ENCODE measurements at places on chromosomes 6 and 20. TPM values are rescaled to one million over a fixed set of nuclear protein-coding genes. Genes with fewer than 3 reads are reported as not detected.

The SALL4 gene
- total RNA-seq, result 0.92 TPM

The ZNF337 gene
- total RNA-seq, result 16.6 TPM

- peaks cover 24% of the 10 kb centered on the region for H3K4me1 ChIP-seq
- H3K27me3 ChIP-seq, result no peaks in the 10 kb centered on the region
- no peak for DNase-seq
- H3K27ac ChIP-seq, result peak overlapping the region; percentile 33
- H3K4me3 ChIP-seq, result no peak overlapping the region
Measured at GRCh38 chr6:42820512-42821340, 38.9 kb downstream of the BICRAL start.

DNA sequence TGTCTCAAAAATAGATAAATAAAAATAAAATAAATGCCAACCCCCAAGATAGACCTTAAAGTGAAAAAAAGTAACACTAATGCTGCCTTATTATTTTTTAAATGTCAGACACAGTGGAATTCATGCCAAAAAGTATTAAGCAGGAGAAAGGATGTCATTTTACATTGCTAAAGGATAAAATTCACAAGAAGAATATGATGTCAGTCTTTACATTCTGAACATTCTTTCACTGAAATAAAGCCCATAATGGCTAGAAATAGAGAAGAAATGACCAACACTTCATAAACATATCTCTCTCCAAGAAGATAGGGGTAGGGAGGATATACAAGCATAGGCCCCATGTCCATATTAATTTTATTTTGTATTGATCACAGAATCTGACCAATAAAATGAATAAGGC is 47.4 kb downstream of the SLC23A2 start:
- peaks cover 9% of the 10 kb centered on the region for H3K36me3 ChIP-seq
- DNase-seq, result no peak
- H3K4me3 ChIP-seq, result no peak overlapping the region

GRCh38 chr20:62022575-62023139 is 43.0 kb downstream of the TAF4 start:
- H3K36me3 ChIP-seq, result no peaks in the 10 kb centered on the region
- H3K4me3 ChIP-seq, result no peak overlapping the region
- DNase-seq, result no peak
- H3K27ac ChIP-seq, result no peak overlapping the region
- H3K4me1 ChIP-seq, result peaks cover 42% of the 10 kb centered on the region
- no peaks in the 10 kb centered on the region for H3K27me3 ChIP-seq

- H3K27ac ChIP-seq, result no peak overlapping the region
- no peak for DNase-seq
Measured at GRCh38 chr6:155432293-155432692, 23.3 kb downstream of the NOX3 start.

DNA sequence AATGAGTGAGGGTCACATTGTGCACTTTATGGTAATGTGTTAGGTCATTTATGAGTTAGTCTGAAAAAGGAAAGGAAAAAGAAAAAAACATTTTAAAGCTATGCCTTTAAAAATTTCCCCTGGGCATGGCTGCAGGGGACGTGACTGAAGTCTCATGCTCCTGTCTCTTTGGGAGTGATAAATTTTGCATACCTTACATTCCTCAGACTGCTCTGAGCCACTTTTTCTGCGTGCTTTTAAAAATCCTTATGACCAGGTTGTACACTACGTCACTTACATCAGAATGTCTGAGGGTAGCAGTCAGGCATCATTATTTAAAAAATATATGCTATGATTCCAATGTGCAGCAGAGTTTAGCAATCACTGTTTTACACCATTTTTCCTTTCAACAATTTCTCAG is 121.2 kb downstream of the RFPL4B start:
- H3K4me3 ChIP-seq, result no peak overlapping the region
- H3K4me1 ChIP-seq, result no peaks in the 10 kb centered on the region
- no peaks in the 10 kb centered on the region for H3K27me3 ChIP-seq
- no peaks in the 10 kb centered on the region for H3K36me3 ChIP-seq
- no peak for DNase-seq
